NCI-H460 (cell line): ENCODE measurements at places on chromosomes 5 and 9. TPM values are rescaled to one million over a fixed set of nuclear protein-coding genes. Genes with fewer than 3 reads are reported as not detected.

GZMA gene
- not detected in 2 replicates for total RNA-seq

PLCXD3 gene
- total RNA-seq: not detected in 2 replicates

WDR36 gene
- 64.4 and 73.1 TPM in 2 replicates for total RNA-seq

SLC6A7 gene
- total RNA-seq: 1.6 TPM in 2 replicates

GPX8 gene
- total RNA-seq: 61.1 and 65.0 TPM in 2 replicates

- no peak for DNase-seq
Observed at GRCh38 chr5:67672636-67673035, 476.0 kb upstream of the CD180 start.

- DNase-seq: no peak
Observed at GRCh38 chr5:91541696-91542095, 158.6 kb upstream of the ARRDC3 start.

C9 gene
- not detected in 2 replicates for total RNA-seq

DNA sequence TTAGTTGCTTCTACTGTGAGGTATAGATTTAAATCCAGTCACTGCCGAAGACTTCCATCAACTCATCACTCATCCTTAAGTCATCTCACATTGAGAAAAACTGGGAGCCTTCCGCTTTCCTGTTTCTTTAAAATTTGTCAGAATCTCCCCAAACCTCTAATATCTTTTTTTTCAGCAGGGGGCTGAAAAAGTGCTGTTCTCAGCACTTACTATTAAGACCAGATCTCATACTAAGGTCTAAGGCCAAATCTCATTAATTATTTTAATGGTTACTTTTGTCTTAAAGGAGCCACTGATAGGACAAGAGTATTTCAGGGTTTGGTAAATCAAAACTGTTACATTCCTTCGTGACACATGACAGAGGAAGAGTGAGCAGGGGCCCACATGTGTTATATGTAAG, 134.6 kb upstream of the PRSS3 start:
- no peak for DNase-seq

GRCh38 chr9:111828193-111828592, 33.5 kb upstream of the SHOC1 start:
- DNase-seq: no peak

- no peak for DNase-seq
Observed at GRCh38 chr5:24732184-24732583, 87.4 kb upstream of the CDH10 start.

DNA sequence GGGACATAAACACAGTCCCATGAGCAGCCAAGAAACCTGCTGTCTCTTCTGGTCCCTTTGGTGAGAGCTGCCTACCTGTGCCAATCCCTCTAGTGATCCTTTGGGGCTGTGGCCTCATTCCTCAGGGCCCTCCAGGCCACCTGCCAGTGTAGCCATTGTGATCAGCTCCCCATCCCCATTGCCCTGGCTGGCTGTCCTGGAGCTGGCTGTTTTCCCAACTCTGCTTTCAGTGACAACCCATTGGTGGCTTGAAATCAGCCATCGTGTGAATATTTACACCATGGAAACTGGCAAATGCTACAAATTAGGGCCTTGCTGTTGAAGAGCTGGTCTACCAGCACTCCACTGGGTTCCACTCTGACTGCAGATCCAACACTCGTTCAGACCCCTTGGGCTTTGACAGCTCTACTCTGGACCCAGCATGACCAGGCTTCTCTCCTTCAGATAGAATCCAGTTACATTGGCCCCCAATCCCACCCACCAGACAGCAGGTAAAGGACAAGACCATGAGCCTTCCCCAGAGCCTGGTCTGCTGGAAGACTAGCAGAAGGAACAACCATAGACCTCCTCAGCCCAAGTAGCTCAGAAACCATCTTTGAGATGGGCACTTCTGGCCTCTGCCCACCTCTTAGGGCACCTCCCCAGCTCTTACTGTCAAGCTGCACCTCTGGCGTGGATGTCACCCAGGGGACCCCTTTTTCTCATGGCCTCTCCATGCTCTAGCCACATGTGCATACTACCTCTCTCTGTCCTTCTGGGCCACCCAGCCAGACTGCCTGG, 69.2 kb upstream of the NEK6 start:
- DNase-seq: no peak
